ENCODE measurements at places on chromosomes 7 and 10.
A peak's percentile ranks its signal among the peaks of the same experiment; 100 is the strongest.

GRCh38 chr7:16652888-16653287 is 6.9 kb downstream of the BZW2 start:
- peak; percentile 40 for DNase-seq

GRCh38 chr7:55526329-55526728 is 46.0 kb downstream of the VOPP1 start:
- no peak for DNase-seq

GRCh38 chr7:32532716-32533115 is 37.4 kb downstream of the AVL9 start:
- no peak for DNase-seq

GRCh38 chr7:90465816-90466215 is 3.6 kb upstream of the PTTG1IP2 start:
- DNase-seq = no peak

GRCh38 chr7:25726170-25726780 is 425.7 kb upstream of the NFE2L3 start:
- DNase-seq = peak; percentile 73

Data from NCI-H2171 (cell line).